ENCODE measurements at places on chromosomes 11 and 22. TPM values are rescaled to one million over a fixed set of nuclear protein-coding genes. Genes with fewer than 3 reads are reported as not detected.
A peak's percentile ranks its signal among the peaks of the same experiment; 100 is the strongest.

DNA sequence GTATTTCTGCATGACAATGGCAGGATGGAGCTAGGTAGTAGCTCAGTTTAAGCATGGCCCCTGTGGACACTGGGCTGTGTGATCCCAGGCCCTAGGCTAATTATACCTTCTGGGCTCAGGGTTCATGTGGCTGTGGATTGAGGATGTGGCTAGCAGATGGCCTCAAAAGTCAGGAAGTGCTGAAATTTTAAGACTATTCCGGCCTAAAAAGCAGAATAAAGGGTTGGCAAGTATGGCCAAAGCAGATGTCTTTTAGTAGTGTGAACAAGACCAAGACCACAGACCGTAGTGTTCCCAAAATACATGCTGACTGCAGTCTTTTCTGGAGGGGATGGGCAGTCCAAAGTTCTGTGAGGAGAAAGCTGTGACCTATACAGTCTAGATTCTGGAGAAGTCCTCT, 115.7 kb upstream of the RAG2 start:
- DNase-seq: no peak

- no peak for DNase-seq
Measured at GRCh38 chr11:12544986-12545775, 129.0 kb upstream of the TEAD1 start.

- DNase-seq: peak; percentile 53
Measured at GRCh38 chr11:76077575-76078150, 128.6 kb downstream of the WNT11 start.

- no peak for DNase-seq
Measured at GRCh38 chr11:13942378-13942777, 20.1 kb upstream of the SPON1 start.

- DNase-seq: peak; percentile 33
Measured at GRCh38 chr11:79100093-79100910, 340.5 kb downstream of the TENM4 start.

DNA sequence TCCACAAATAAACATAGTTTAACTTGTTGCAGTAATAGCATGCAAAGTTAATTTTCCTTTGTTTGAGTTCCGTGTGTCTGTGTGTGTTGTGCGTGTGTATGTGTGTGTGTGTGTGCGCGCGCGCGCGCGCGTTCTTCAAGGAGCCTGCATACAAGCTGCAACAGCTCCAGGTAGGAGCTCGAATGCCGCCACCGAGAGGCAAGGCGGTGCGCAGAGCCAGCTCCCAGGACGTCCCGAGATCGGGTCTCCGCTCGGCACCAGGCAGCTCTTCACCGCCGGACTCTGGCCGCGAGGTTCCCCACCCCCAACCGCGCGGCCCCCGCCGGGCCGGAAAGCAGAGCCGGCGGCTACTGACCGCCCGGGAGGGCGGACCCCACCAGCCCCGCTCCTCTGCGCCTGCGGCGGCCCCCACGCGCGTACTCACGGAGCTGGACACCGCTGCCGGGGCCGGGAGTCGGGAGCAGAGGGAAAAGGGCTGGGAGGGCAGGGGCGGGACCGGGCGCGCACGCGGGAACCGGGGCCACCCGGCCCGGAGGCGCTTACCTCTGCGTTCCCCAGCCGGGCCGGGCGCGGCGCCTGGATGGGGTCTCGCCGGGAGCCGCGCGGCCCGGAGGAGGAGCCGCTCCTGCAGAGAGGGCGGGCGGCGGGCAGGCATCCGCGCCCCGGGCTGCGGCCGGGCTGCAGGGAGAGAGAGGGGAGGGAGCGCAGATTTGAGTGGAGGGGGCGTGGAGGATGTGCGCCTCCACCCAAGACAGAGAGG, 40.4 kb upstream of the AKIP1 start:
- no peak for DNase-seq

DNA sequence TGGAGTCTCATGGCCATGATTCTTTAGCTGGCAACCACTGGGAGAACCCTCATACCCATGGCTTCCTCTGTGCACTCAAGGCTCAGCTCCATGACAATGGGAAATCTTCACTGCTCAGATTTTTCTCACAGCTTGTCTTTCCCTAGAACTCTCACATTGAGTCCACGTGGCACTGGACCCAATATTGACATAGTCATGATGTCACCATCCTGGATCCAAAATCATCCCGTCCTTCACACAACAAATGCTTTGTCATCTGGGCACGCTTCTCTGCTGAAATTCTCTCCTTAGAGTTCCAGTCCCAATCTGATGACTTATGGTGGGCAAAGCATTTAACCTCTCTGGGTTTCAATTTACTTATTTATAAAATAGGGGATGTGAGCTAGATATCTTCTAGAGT, 37.7 kb upstream of the CD44 start:
- no peak for DNase-seq

DNA sequence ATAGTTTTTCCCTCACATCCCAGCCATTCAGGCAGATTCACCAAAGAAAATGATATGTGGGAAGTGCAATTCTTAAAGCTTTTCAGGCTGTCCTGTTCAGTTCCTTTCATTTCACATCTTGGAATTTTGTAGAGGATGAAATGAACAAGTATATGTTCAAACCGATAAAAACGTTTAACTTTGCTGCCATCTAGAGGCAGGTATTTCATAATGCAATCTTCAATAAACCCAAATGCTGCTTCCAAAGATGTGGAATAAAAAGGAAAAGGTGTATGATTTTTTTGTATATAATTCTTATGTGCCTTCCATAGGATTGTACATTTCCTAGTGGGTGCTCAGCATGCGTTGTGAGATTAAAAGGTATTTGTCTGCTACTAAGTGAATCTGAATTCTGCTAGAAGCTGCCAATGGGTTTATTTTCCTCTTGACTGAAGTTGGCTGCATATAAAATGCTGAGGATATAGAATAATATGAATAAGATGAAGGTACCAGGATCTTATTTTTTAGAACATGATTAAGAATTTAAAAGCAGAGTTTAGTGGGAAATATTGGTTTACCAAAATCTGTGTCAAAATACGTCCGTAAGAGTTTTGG, 199.3 kb downstream of the PGR start:
- DNase-seq: peak; percentile 66

NECTIN1 gene
- total RNA-seq: 4.3 TPM

- peak; percentile 84 for DNase-seq
Measured at GRCh38 chr22:37454857-37455686, 27.8 kb upstream of the ELFN2 start.

DNA sequence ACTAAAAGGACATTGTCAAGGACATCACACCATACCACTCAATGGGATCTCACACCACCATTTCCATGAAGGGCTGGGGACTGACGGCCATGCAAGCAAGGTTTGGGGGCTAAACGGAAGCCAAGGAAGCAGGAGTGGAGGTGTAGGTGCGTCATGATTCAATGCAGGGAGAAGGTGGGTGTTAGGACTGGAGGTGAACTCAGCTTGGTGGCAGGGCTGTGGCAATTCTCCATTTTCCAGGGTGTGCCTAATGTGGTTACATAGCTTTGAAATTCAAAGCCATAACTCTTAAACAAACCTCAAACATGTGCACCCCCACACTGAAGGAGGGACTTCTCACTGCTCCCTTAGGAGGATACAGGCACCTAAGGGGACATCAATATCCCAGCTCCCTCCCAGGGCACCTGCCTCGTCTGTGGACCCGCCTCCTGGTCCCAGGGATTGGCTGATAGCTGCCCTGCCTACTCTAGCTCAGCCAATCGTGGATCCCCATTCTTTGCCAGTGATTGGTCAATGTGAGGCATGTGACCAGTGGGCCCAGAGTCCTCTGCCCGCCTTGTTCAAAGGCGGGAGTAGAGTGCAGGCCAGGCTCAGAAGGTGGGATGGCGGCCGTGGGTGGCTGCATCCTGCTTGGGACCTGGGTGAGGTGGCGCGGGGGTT, 64.6 kb downstream of the CTTN start:
- DNase-seq: no peak

GRCh38 chr22:36425977-36426523, 38.3 kb upstream of the MYH9 start:
- peak; percentile 36 for DNase-seq

GRCh38 chr11:35681163-35681767, 18.7 kb downstream of the TRIM44 start:
- DNase-seq: no peak

LGR4 gene
- 2.7 TPM for total RNA-seq
